ENCODE measurements at places on chromosomes 2 and 18.

DNA sequence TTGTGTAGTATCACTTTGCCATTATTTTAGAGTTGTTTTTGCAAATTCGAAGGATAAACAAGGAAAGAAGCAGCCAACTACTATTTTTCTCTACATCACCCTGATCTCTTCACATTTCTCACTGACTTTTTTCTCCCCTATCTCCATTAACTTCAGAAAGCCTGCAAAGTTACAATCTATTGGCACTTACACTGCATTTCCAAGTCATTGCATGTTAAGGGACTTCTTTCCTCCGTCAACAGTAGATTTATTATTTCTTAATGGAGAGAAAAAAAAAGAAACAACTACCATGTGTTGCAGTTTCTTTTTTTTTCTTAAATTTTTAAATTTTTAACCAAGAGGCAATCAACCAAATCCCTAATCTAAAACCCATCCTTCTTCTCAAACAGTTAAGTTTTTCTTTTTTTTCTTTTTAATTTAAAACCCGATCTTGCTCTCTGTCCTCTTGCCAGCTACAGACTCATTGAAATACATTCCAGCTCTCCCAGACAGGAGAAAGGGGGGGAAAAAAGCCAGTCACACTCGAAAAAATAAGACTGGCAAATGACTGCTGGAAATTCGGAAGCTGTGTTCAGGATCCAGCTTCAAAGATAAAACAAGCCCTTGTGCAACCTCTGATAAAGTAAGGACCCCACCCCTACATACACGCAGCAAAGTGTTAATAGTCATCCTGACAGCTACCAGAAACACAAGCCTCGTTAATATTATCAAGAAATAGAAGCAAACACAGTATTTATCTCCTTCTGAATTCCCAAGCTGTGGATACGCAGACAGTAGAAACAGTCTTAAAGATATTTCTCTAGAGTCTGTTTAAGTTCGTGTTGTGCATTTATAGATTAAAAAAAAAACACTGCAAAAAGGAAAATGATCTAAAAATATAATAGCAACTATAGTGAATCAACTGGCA, 1.3 kb downstream of the LRRTM4 start:
- no peak for DNase-seq

- DNase-seq, result no peak
These were observed 41.6 kb downstream of the PLEKHB2 start for GRCh38 chr2:131146749-131147148.

- no peak for DNase-seq
These were observed 28.1 kb downstream of the TCF7L1 start for GRCh38 chr2:85160966-85161960.

DNA sequence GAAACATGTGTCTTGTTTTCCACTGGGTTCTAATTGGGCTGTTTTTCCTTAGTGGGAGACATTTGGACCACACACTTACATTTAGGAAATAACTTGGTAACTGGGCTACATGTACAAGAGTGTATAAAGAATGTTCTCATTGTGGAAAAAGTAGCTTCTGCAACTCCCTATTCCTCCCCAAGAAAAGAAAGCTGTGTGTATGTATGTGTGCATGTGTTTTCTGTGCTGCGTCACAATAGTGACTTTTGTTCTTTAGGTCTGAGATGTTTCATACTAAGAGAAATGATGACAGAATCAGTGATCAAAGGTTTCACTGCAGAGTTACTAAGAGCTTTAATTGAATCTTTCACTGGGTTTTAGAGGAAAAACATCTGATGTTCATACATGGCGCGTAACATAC, 82.7 kb downstream of the TANC1 start:
- no peak for DNase-seq

DNA sequence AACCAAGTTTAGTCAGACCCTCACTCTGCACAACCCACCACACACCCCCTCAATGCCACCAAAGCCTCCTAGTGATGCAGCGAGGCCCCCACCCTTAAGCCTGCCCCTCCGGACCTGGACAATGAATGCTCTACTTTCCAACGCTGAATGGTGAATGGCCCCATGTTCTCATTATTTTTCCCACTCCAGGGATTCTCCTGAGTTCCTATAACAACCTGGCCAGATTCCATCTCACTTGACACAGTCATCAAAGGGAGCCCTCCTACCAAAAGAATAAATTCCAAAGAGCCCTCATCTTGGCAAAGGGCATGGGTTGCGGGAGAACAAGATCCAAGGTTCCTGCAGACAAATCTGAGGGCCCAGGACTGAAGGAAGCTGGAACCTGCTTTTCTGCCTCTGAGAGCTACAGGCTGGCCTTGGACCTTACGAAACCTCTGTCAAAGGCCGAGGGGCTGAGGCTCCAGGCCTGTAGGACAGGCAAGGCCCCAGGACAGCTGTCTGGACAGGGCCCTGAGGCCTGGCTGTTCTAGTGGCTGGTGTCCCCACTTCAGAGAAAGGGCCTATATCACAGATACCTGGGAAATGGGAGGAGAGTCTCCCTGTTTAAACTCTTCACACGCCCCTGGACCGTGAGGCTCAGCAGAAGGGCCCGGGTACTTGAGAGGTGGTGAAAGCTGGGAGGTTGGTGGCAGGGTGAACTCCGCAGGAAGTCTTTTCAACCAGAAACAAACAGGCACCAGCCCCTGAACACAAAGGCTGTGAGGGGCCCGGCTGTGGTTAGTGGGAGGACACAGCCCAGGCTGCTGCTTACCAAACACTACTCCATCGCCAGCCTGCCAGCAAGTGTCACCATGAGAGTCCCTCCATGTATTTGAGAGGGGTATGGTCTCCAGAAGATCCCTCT, 27.3 kb downstream of the SFXN5 start:
- no peak for DNase-seq

GRCh38 chr2:101754618-101755017, 57.1 kb downstream of the MAP4K4 start:
- DNase-seq, result no peak

GRCh38 chr2:22855761-22856184, 529.2 kb upstream of the KLHL29 start:
- no peak for DNase-seq

DNA sequence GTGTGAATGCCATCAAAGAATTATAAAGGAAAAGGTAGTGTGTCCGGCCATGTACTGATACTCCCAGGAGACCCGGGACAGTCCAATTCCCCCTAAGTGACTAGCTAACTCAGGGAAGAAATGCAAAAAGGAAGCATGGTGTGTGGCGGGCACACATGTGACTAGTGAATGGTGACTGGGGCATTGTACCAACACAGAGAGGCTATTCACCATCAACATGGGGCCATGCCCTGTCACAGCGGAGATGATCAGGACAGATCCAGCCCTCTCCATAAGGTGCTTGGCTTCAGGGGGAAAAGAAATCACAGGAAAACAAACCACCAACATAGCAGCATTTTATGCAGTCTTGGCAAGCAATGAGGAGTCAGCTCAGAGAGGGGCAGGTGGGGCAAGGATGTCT, 34.3 kb downstream of the FAM168B start:
- no peak for DNase-seq

- DNase-seq, result no peak
These were observed 289.8 kb downstream of the ICOS start for GRCh38 chr2:204226305-204226880.

DNA sequence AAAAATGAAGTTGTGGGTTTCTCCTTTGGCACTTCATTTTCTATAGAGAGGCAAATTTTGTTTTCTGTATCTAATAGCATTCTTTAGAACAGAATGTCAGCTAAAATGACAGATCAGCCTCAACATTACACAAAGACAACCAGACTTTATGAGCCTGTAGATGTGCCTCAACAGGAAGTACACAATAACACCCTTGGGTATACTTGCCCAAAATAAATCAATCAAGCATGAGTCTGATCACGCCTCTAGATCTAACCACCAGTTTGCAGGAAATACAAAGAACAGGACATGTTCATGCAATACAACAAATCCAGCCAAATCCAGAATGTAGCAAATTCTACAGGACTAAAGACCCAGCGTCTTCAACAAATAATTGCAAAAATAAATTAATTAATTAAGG, 11.2 kb upstream of the DAPL1 start:
- DNase-seq, result no peak

DNA sequence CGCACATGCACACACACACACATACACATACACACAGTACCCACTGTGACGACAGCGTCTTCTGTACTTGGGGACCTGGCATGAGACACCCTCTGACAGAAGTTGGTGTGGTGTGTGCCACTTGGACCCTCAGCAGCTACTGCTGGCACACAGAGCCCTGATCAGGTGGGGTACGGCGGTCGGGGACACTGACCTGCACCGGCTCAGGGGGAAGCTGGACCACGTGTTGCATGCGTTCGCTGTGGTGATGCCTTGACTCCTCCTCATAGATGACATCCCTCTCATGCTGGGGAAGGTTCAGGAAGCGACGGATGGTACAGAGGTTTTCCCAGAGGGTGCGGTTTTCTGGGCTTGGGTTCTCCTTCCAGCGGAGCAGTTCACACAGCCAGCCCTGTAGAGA, 149.2 kb downstream of the SATB2 start:
- no peak for DNase-seq

- DNase-seq, result no peak
These were observed 52.6 kb downstream of the ITGB1BP1 start for GRCh38 chr2:9370746-9371145.

GRCh38 chr18:46477425-46478011, 179.5 kb downstream of the LOXHD1 start:
- no peak for DNase-seq

DNA sequence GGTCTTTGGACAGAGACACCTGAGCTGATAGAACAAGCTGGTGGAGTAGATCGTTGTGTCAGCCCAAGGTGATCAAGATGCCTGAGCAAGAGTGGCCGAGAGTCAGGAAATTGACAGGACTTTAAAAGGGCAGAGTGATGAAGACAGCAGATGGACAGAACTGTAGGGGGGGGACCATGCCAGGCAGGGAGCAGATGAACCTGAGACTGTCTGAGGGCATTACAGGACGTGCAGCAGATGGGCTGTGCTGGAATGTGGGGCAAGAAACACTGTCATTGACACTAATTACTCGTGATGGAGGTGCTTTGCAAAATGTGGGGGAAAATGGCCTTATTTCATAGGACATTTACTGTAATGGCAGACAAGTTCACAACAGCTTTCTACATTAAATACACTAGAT, 225.0 kb downstream of the THSD7B start:
- DNase-seq, result no peak

DNA sequence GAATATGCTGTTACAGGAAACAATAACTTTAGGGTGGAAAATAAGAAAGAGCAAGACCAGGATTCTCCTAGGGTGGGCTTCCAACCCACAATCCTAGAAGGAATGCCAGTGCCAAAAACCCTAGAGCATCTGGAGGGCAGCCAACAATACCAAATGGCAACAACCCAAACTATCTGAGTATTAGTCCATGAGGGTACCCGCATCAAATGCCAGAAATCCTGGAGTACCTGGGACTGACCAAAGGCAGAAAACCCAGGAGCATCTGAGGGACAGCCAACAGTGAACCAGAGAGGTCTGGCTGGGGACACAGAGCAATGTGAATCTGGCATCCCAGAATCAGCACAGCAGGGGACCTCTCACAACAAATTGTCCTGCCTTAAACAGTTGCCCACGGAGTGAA, 126.3 kb downstream of the SCG2 start:
- DNase-seq, result no peak

GRCh38 chr2:26968001-26968400, 2.4 kb upstream of the MAPRE3 start:
- DNase-seq, result no peak

GRCh38 chr2:8248623-8248957, 433.3 kb upstream of the ID2 start:
- DNase-seq, result no peak

GRCh38 chr2:216554286-216554685, 55.6 kb downstream of the RPL37A start:
- no peak for DNase-seq

Data from stimulated activated CD4-positive, alpha-beta T cell treated with anti-CD3 and anti-CD28 coated beads, Interleukin-2, amount 100 ng/mL, for 4 hours (primary cell).